ENCODE measurements at places on chromosomes 13 and 19. TPM values are rescaled to one million over a fixed set of nuclear protein-coding genes. Genes with fewer than 3 reads are reported as not detected.

The ZSWIM9 gene
- 1.4 TPM for total RNA-seq

The MBD3L2 gene
- not detected for total RNA-seq

The KCNJ14 gene
- 0.28 TPM for total RNA-seq

The TMEM221 gene
- under 0.01 TPM for total RNA-seq

The TEKTIP1 gene
- not detected for total RNA-seq

The NRTN gene
- total RNA-seq, result 0.14 TPM

The TDRD12 gene
- 0.28 TPM for total RNA-seq

The JSRP1 gene
- 0.37 TPM for total RNA-seq

The PEAK3 gene
- total RNA-seq, result not detected

The OR4F17 gene
- under 0.01 TPM for total RNA-seq

The TJP3 gene
- total RNA-seq, result not detected

The FCER2 gene
- not detected for total RNA-seq

The ZIK1 gene
- 5.4 TPM for total RNA-seq

The CBARP gene
- 1.00 TPM for total RNA-seq

The C19orf38 gene
- total RNA-seq, result 0.09 TPM

The ZNF507 gene
- 10.2 TPM for total RNA-seq

The UHRF1 gene
- 5.8 TPM for total RNA-seq

The MAST1 gene
- 0.18 TPM for total RNA-seq

The OVOL3 gene
- total RNA-seq, result not detected

The DIAPH3 gene
- total RNA-seq, result 1.8 TPM

The RPS5 gene
- 3,351 TPM for total RNA-seq

The VSTM1 gene
- not detected for total RNA-seq

The POMP gene
- total RNA-seq, result 86.1 TPM

The URAD gene
- not detected for total RNA-seq

The C19orf81 gene
- not detected for total RNA-seq

The ONECUT3 gene
- total RNA-seq, result not detected

The NLRP5 gene
- not detected for total RNA-seq

The COG6 gene
- 43.2 TPM for total RNA-seq

The UBXN6 gene
- total RNA-seq, result 132 TPM

The SYDE1 gene
- total RNA-seq, result 12.2 TPM

The AXL gene
- 127 TPM for total RNA-seq

The ATP4B gene
- not detected for total RNA-seq

The PTGER1 gene
- total RNA-seq, result 25.6 TPM

The ZNF17 gene
- 10.4 TPM for total RNA-seq

The TTC9B gene
- not detected for total RNA-seq

The SIAH3 gene
- total RNA-seq, result not detected

The HSPH1 gene
- total RNA-seq, result 43.6 TPM

The B3GNT8 gene
- total RNA-seq, result 2.3 TPM

The ZNF135 gene
- total RNA-seq, result 5.0 TPM
